MM.1S (cell line): ENCODE measurements at places on chromosomes 4 and X.

- H3K4me3 ChIP-seq = no peak overlapping the region
- no peaks in the 10 kb centered on the region for H3K36me3 ChIP-seq
These were observed 6.0 kb upstream of the DUSP9 start for GRCh38 chrX:153640736-153641575.

DNA sequence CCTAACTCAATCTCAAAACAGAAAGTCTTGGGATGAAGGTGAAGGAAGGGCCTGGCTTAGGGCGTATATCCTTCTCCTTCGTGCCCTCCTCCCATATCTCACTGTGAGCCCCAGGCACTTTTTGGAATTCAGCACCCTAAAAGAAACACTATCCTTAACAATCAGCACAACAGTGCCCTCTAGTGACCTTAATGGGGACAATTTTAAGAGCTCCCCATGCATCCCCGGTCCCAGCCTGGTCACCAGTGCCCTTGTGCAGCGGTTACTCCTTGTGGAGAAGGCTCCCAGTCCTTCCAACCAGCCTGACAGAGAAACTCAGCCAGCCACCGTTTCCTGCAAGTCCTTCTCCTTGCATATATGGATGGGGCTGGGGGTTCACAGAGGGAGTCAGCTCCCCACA, 4.2 kb downstream of the PAK3 start:
- H3K4me3 ChIP-seq = no peak overlapping the region
- DNase-seq = peak; percentile 58
- no peaks in the 10 kb centered on the region for H3K27me3 ChIP-seq
- H3K4me1 ChIP-seq = no peaks in the 10 kb centered on the region

DNA sequence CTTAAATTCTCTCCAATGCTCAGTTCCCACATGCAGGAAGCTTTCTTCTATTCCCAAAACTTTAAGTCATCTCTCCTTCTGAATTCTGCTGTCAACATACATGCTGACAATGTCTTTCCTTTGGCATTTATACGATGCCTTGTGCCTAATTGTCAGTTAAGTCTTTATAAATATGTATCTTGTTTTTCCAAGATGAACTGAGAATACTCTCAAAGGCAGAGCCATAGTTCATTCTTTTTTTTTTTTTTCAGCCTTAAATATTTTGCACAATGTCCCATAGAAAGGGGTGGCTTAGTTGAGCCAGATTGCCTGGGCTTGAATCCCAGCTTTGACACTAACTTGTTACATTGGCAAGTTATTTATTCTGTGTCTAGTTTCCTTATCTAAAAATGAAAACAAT, 210.6 kb downstream of the QDPR start:
- no peak overlapping the region for H3K4me3 ChIP-seq
- H3K27ac ChIP-seq = no peak overlapping the region
- H3K36me3 ChIP-seq = no peaks in the 10 kb centered on the region
- no peaks in the 10 kb centered on the region for H3K27me3 ChIP-seq

- H3K4me1 ChIP-seq = no peaks in the 10 kb centered on the region
- H3K27me3 ChIP-seq = no peaks in the 10 kb centered on the region
- no peak overlapping the region for H3K4me3 ChIP-seq
- no peak for DNase-seq
- no peak overlapping the region for H3K27ac ChIP-seq
- no peaks in the 10 kb centered on the region for H3K36me3 ChIP-seq
These were observed 69.5 kb downstream of the ACOX3 start for GRCh38 chr4:8370835-8371595.

DNA sequence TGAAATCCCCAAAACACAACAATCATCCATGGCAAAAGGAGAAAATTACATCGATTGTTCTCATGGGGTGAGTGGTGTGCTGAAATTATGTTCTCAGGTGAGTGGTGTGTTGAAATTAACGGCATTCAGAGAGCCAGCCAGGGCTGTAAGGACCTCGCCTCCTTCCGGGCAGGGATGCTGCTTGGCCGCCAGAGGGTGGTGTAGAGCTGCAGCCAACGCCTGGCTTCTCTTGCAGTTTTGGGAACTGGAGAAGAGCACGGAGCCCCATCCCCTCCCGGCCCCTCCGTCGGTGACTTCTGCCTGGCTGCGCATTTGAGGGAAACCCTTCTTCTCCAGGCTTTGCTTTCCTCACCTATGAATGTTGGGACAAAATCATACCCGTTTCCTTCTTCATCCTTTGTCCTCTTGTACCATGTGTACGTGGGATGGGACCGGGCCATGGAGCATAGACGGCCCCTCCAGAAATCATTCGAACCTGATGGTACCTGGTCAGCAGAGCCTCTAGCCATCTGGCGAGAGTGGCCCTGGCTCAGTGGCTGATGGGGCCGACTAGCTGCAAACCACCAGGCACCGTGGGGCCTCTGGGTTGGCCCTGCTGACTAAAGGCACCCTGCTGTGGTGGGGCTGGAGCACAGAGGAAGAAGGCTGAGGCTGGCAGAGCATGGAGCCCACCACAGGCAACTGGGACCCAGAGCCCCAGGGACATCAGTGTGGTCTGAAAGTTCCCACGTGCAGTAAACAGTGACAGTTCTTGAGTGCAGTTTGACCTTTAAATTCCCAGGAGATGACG, 28.4 kb downstream of the TRMT44 start:
- H3K27ac ChIP-seq = no peak overlapping the region
- no peaks in the 10 kb centered on the region for H3K4me1 ChIP-seq
- peak; percentile 42 for DNase-seq
- H3K4me3 ChIP-seq = no peak overlapping the region

GRCh38 chrX:131388293-131388692, 99.2 kb upstream of the IGSF1 start:
- no peaks in the 10 kb centered on the region for H3K4me1 ChIP-seq
- no peaks in the 10 kb centered on the region for H3K36me3 ChIP-seq
- DNase-seq = no peak
- no peak overlapping the region for H3K27ac ChIP-seq
- H3K4me3 ChIP-seq = no peak overlapping the region

GRCh38 chr4:73895201-73896175, 26.3 kb downstream of the CXCL1 start:
- peaks cover 12% of the 10 kb centered on the region for H3K4me1 ChIP-seq
- no peak for DNase-seq
- no peaks in the 10 kb centered on the region for H3K36me3 ChIP-seq
- no peak overlapping the region for H3K4me3 ChIP-seq
- no peaks in the 10 kb centered on the region for H3K27me3 ChIP-seq

- no peak overlapping the region for H3K4me3 ChIP-seq
- no peaks in the 10 kb centered on the region for H3K27me3 ChIP-seq
- H3K27ac ChIP-seq = no peak overlapping the region
- no peaks in the 10 kb centered on the region for H3K36me3 ChIP-seq
These were observed 15.3 kb downstream of the NPY1R start for GRCh38 chr4:163317110-163317509.

GRCh38 chr4:30718021-30718542, 2.1 kb upstream of the PCDH7 start:
- no peak overlapping the region for H3K27ac ChIP-seq
- peaks cover 6% of the 10 kb centered on the region; the same call in 1 of the 2 replicates for H3K4me1 ChIP-seq
- H3K36me3 ChIP-seq = no peaks in the 10 kb centered on the region
- peak overlapping the region; percentile 61; the same call in 1 of the 2 replicates for H3K4me3 ChIP-seq

- H3K36me3 ChIP-seq = no peaks in the 10 kb centered on the region
- no peaks in the 10 kb centered on the region for H3K4me1 ChIP-seq
- H3K4me3 ChIP-seq = no peak overlapping the region
- H3K27me3 ChIP-seq = no peaks in the 10 kb centered on the region
- DNase-seq = peak; percentile 63
- H3K27ac ChIP-seq = no peak overlapping the region
These were observed 106.0 kb upstream of the PLAC1 start for GRCh38 chrX:134764202-134764785.

DNA sequence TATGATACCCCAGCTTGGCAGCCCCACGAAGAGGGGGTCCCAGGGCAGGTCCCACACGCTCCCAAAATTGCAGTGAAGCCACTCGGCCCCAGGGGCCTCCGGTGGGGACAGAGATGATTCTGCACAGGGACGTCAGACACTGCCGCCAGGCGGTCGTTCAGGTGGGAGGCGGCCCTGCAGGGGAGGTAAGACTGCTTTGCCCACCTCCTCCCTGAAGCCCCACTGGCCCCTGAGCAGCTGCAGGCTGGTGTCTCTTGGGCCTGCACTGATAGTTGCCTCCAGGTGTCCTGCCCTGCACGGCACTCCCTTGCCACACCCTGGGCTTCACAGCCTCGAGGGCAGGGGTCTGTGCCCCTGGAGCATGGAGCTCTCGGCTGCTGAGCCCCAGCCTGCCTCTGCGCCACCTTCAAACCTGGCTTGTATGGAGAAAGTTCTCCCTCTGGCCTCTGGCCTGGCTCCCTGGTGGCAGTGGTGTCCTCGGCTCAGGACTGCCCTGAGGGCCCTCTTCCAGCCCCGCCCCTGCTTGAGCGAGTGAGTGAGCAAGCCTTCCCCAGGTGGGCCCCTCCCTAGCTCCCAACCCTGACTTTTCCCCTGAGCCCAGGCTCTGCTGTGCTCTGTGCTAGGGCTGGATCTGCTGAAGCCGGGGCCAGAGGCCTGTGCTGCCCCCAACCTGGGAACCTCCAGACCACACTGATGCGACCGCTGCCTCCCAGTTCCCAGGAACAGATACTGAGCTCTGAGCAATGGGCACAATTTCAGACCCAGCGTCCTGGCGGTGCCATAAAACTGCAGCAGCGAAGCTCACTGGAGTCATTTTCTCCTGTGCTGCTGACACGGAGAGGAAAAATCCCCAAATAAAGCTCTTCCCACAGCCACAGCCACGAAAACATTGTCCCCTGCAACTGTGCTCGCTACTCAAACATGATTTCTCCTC, 16.1 kb downstream of the ADRA2C start:
- peaks cover 78% of the 10 kb centered on the region for H3K27me3 ChIP-seq
- H3K36me3 ChIP-seq = no peaks in the 10 kb centered on the region
- no peak overlapping the region for H3K4me3 ChIP-seq

DNA sequence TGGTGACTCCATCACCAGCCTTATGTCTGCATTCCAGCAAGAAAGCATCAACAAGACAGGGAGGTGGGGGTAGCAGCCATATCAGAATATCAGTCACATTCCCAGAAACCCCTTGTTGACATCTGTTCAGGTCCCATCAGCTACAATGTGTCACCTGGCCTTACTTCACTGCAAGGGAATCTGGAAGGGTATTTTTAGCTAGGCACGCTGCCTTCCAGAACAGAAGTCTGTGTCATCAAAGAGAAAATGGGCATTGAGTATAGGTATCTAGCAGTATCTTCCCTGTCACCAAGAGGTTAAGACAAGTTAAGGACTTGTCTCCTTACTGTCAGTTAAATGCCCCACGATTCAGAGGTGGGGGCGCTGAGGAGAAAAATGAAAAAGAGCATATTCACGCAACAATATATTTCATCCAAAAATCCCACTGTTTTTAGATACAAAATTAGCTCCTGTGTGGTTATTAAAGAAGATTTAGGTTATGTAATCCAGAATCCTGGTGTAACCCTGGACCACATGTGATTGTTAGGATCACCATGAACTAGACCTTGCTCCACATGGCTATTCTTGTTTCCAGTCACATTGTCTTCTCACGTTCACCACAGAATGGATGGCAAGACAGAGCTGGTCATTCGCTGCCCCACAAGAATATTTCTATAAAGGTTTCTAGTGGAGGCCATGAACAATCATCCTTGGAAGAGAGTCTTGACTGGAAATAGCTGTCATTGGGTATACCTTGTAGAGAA, 60.0 kb upstream of the PDHA1 start:
- no peak overlapping the region for H3K27ac ChIP-seq
- no peaks in the 10 kb centered on the region for H3K27me3 ChIP-seq
- H3K4me3 ChIP-seq = no peak overlapping the region
- no peak for DNase-seq
- no peaks in the 10 kb centered on the region for H3K36me3 ChIP-seq

DNA sequence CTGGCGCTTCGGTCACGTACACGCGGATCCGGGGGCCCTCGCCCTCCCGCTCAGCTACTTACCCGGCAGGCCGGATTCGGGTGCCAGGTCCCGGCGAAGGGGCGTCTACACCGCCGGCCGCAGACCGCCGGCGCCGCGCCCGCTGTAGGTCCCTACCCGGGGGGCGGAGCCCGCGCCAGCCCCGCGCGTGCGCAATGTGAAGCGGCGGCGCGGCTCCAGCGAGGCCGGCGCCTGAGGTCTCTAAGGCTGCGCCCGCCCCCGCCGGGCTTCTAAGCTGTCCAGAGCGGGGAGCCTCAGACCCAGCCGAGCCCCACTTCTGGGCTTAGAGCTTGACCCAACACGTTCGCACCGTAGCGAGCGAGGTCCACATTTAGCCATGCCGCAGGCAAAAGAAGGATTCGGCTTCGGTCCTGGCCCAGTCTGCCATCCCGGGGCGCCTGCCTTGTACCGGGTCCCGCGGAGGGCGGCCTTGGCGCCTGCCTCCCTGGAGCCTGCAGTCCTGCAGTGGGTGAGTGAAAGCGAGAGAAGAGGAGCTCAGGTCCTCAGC, at the start of gene ZNF518B:
TSS of gene ZNF518B (minus strand) at position 172 of the 547 bp plus-strand sequence. CDS start 11,098 bp downstream, outside the sequence.
- peak; percentile 80 for DNase-seq
- H3K36me3 ChIP-seq = 0 out of 2 replicates have a peak, but pooled peaks cover 7% of the 10 kb centered on the region
- H3K27me3 ChIP-seq = 0 out of 2 replicates have a peak, but pooled peaks cover 5% of the 10 kb centered on the region
- H3K4me3 ChIP-seq = peak within 1 kb of the TSS; percentile 60
- no peaks in the 10 kb centered on the region for H3K4me1 ChIP-seq

- H3K27ac ChIP-seq = no peak within 1 kb of the TSS
- no peaks in the 10 kb centered on the region for H3K4me1 ChIP-seq
- no peaks in the 10 kb centered on the region for H3K27me3 ChIP-seq
- no peak within 1 kb of the TSS for H3K4me3 ChIP-seq
- no peaks in the 10 kb centered on the region for H3K36me3 ChIP-seq
These were observed at the start of gene PRKG2 for GRCh38 chr4:81214881-81215868. PRKG2 (minus strand) TSS chr4:81215222; CDS start chr4:81205047, 10,175 bp downstream.

DNA sequence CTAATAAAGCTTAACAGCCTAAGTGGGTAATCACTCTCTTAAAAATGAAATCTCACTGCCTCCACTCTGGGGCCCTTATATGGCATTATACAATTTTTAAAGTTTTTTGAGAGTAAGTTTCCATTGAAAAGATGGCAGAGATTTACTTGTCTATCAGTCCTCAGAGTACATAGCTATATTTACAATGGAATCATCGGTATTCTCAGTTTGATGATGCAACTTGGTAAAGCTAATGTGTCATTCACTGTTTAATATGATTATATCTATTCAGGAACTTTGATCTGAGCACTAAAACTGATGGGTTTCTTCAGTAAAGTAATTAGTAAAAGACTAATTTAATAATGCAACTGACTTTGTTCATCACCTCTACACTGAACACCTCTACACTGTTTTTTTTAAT, 51.6 kb downstream of the CT47B1 start:
- no peaks in the 10 kb centered on the region for H3K27me3 ChIP-seq
- no peaks in the 10 kb centered on the region for H3K36me3 ChIP-seq
- DNase-seq = no peak
- H3K4me3 ChIP-seq = no peak overlapping the region
- no peaks in the 10 kb centered on the region for H3K4me1 ChIP-seq

GRCh38 chr4:74715706-74716435, 78.5 kb downstream of the BTC start:
- H3K4me3 ChIP-seq = peak overlapping the region; percentile 13; the same call in 1 of the 2 replicates
- peaks cover 13% of the 10 kb centered on the region for H3K4me1 ChIP-seq
- peak overlapping the region; percentile 45; the same call in 1 of the 2 replicates for H3K27ac ChIP-seq
- no peaks in the 10 kb centered on the region for H3K36me3 ChIP-seq
- H3K27me3 ChIP-seq = no peaks in the 10 kb centered on the region

DNA sequence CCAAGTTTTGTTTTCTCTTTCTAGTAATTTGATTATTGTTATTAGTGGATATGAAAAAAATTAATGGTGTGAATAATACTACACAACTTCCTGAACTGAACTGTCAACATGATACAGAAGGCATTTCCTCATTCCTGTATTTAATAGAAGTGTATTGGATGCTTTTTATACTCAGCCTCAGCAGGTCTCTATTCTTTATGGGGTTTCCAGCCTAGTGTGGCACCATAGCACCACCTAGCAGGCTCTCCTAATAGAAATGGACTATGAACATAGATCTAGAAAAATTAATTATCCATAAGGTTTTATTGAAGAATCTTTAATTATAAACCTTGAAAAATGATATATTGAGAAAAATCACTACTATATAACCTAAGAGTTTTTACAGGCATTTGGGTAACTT, 52.4 kb downstream of the GLRB start:
- no peaks in the 10 kb centered on the region for H3K27me3 ChIP-seq
- H3K4me3 ChIP-seq = no peak overlapping the region
- DNase-seq = peak; percentile 11
- no peaks in the 10 kb centered on the region for H3K4me1 ChIP-seq
- no peaks in the 10 kb centered on the region for H3K36me3 ChIP-seq
- H3K27ac ChIP-seq = no peak overlapping the region
